ENCODE measurements at places on chromosomes 12 and 14.

DNA sequence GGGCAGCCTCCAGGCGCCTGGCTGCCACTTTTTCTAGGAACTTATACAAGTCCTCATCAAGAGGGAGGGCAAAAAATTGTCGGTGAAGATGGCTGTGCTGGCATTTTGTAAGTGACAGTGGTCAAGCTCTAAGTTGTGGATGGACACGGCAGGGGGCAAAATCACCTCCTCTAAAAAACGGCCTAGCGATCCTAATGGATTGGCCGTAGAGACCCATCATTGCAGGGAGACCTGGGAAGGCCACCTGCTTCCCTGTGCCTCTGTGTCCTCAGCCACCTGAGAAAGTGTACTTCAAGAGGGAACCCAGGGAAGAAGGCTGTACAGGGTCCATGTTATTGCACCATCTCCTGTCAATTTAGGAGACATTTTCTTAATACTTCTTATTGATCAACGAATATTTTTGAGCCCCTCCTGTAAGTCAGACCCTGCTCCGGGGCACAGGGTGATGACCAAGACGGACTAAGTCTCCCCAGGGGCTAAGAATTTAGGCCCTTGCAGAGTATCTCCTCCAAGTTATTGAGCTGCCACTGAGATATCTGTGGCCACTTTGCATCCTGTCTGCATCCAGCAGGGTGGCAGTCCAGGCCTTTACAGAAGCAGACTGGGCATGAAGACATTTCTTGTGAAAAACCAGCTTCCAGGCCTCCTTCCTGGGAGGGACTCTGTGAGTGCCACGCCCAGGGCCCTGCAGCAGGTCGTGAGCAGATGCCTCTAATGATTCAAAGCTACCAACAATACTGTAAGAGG, 40.5 kb downstream of the PSMA6 start:
- peak; percentile 30 for DNase-seq

- DNase-seq = no peak
Observed at GRCh38 chr12:114479831-114480230, 73.9 kb upstream of the TBX5 start.

DNA sequence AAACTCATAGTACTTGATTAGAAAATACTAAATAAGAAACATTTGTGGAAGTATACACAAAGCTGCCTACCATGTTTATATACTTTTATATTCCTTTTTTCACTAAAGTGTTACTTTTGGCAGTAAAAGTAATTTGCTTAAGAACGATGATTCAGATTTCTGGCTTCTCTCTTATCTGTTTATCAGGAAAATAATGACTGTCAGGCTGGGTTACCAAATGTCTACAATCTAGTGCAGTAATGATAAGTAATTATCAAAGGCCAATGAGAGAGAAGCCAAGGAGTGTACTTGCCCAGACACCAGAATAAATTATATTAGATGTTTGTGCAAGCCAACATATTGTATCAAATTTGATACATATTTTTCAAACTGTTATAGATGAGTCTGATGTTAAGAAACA, 113.4 kb downstream of the RALGAPA1 start:
- no peak for DNase-seq

GRCh38 chr14:103767336-103767894, 51.8 kb downstream of the ZFYVE21 start:
- no peak for DNase-seq

Data from activated T-cell treated with anti-CD3 and anti-CD28 coated beads, Interleukin-2, amount 50 U/mL, for 4 hours (primary cell).